ENCODE measurements at places on chromosomes 11 and 22.

GRCh38 chr11:78323363-78323762, 94.3 kb downstream of the GAB2 start:
- DNase-seq, result no peak

GRCh38 chr22:38077595-38077994, 6.4 kb downstream of the SLC16A8 start:
- no peak for DNase-seq

DNA sequence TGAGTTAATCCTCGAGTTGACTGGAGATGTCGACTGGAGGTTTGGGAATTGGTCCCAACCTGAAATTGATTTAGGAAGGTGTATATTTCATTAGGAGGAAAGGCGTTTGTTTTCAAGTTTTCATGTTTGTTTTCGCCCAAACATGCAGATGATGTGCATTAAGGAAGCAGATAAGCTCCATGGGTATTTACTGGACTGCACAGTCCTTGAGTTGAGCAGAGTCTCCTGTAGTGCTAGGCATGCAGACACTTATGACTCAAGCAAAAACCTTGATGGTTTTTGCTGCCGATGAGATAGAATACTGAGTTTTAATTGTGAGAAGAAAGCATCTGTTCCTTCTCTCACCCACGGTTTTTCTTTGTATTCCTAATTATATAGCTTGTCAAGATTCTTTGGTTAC, 27.9 kb downstream of the CABIN1 start:
- no peak for DNase-seq

GRCh38 chr22:33299245-33299956, 241.2 kb upstream of the SYN3 start:
- DNase-seq, result peak; percentile 83

DNA sequence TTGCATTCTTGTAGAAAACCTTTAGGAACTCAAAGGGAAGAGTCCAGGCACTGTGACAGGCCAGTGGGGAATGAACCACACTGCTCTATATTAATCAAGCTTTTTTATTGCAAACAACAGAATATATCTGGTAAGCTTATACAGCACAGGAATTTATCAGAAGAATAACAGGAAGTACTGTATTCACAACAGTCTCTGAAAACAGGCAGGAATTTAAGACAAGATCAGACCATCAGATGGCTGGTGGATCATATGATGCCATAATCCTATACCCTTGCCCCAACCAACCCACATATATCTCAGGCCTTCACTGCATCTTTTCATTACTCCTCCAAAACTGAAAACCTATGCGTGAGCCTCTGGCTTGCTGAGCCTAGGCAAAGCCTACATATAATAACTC, 1.0 kb upstream of the HTATIP2 start:
- no peak for DNase-seq

GRCh38 chr22:19361501-19362103, 69.9 kb downstream of the HIRA start:
- peak; percentile 85 for DNase-seq

DNA sequence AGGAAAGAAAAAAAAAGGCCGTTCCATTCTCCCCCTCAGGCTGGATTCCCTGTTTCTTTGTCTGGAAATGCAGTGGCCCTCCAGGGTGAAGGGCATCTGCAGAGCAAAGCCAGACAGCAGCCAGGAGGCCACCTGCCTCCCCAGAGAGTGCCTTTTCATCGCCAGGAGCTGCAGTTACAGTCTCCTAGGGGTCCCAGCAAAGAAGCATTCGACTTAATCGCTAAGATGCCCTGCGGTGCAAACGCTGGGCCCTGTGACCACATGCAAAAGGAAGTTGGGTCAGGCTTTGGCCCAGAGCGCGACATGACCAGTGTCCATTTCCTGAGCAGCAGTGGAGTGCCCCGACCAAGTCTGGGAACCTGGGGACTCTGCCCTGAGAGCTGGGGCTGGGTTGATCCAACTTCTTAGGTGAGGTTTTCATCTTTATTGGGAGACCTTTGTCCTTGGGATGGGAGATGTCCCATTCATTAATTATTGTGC, 304.6 kb downstream of the OPCML start:
- DNase-seq, result no peak

DNA sequence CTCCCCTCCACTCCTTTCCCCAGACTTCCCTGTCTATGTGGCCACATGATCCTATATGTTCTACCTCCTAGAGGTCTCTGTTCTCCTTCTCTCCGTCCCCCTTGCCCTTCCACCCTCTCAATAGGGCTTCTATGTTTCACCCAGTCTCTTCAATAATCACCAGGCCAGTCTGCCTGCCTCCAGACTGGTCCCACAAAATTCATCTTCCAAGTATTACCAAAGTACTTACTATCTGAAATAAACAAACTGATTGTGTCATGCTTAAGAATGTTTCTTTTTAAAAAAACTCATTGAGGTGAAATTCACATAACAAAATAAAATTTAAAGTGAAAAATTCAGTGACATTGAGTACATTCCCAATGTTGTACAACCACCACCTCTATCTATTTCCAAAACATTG, 44.2 kb downstream of the MTNR1B start:
- no peak for DNase-seq

DNA sequence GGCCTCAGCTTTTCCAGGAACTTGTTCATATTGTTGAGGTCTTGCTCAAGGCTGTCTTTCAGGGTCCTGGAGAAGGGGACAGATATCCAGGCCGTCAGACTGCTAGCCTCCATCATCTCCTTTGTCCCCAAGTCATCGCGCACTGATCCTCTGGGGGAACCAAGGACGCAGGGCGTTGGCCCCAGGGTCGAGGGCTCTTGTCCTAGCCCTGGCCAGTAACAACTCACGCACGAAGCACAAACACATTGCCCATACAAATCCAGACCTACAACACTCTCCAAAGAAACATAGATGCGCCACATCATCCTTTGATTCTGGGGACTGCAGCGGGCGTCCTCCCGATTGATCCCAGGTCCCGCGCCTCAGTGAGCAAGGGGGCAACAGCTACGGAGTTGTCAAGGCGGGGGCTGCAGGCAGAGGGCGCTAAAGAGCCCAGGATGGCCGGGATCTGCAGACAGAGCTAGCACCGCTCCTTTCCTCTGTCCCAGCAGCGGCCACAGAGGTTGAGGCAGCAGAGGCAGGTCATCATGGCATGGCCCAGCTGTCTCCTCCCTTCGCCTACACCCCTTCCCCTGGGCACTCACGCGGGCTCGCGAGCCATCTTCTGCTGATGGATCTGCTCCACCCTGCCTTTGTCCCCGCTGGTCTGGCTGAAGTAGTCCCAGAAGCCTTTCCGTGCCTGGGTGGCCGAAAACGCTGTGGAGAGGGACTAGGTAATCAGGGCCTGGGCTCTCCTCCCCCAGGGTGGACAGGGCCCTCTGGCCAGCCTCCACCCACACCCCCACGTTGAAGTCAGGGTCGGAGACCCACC, 472 bp downstream of the APOA5 start:
- DNase-seq, result peak; percentile 59

DNA sequence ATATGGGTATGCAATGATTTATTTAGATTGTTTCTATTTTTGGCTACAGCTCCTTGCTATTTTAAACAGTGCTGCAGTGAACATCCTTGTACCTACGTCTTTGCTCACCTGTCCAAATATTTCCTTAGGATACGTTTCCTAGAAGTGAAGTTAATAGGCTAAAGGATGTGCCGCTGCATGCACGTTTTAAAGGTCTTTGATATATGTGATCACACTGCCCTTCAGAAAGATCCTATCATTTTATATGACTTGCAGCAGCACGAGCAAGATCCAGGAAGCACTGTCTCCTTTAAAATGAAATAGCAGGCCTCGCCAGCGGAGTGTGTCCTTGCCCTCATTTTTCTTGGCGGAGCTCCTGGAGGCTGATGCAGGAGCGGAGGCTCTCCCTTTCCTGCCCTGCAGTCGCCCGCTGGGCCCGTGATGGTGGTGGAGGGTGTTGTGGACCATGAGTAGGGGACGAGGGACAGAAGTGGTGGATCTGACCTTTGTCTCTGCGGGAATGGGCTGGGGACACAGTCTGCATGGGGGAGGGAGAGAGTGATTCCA, 19.4 kb downstream of the RPS6KA4 start:
- DNase-seq, result no peak

GRCh38 chr11:61049063-61049377, 53.3 kb upstream of the CD5 start:
- DNase-seq, result no peak

- DNase-seq, result no peak
Observed at GRCh38 chr22:49883294-49883640, 29.6 kb downstream of the ZBED4 start.

DNA sequence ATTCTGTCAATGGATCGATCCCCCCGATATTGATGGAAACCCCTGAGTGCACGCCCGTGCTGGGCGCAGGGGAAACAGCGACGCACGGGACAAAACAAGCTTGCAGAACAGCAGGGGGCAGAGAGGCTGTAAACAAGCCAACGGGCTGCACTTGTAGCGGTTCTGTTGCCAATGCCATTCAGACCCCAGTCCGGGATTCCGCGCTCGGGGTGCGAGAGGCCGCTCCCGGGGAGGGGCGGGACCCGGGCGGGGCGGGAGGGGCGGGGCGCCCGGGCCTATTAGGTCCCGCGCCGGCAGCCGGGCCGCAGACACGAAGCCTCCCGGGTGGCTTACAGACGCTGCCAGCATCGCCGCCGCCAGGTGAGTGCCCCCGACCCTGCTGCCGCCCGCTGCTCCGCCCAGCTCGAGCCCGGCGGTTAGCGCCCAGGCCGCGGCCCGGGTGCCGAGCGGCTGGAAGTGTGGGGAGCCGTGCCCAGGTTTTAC, at the start of gene BIK:
Gene BIK, plus strand, starts transcription at position 307 of the 483 bp plus-strand sequence. CDS start 13,273 bp downstream, outside the sequence.
- peak; percentile 35 for DNase-seq

- no peak for DNase-seq
Observed at GRCh38 chr11:118670063-118670462, 9.4 kb downstream of the TREH start.

GRCh38 chr22:44328762-44329161, 16.0 kb upstream of the SHISAL1 start:
- DNase-seq, result no peak

- no peak for DNase-seq
Observed at GRCh38 chr22:41361716-41362310, 19.9 kb upstream of the TEF start.

- no peak for DNase-seq
Observed at GRCh38 chr11:57597916-57598830, 688 bp downstream of the SERPING1 start.

GRCh38 chr11:110505528-110506284, 76.0 kb downstream of the FDX1 start:
- DNase-seq, result no peak

- DNase-seq, result no peak
Observed at GRCh38 chr11:774873-775592, 2.3 kb downstream of the GATD1 start.

GRCh38 chr11:35305670-35306382, 113.5 kb downstream of the SLC1A2 start:
- DNase-seq, result no peak

DNA sequence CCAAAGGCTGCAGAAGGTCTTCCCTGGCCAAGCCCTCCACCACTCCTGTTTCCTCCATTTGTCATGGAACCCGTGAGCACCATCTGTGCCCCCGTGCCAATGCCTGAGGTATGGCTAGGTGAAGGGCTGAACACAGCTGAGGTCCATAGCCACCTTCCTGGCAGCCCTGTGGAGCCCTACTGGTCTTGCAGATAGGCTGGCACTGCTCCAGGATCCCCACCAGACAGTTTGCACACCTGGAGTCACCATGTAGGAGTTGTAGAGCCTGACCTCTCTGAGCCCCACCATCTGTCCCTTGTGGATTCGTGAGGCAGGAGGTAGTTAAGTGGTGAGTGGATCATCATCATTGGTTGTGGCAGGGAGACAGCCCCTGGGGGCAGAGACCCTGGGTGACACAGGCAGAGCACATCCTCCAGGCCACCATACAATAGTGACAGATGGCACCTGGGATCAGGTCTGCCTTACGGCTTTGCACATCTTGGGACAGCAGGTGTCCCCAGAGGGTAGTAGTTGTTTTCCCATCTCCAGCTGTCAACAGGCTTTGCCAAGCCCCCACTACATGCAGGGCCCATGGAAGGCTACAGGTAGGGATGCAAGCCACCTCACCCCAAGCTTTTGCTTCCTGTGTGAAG, 52.5 kb upstream of the SUSD2 start:
- no peak for DNase-seq

GRCh38 chr11:76237914-76238313, 31.6 kb upstream of the WNT11 start:
- no peak for DNase-seq

GRCh38 chr11:8706673-8707432, 24.3 kb downstream of the RPL27A start:
- DNase-seq, result no peak

- no peak for DNase-seq
Observed at GRCh38 chr11:119340335-119341221, at the start of gene C1QTNF5. Gene C1QTNF5 (minus strand): TSS chr11:119340883. CDS start chr11:119340397, 486 bp downstream.

DNA sequence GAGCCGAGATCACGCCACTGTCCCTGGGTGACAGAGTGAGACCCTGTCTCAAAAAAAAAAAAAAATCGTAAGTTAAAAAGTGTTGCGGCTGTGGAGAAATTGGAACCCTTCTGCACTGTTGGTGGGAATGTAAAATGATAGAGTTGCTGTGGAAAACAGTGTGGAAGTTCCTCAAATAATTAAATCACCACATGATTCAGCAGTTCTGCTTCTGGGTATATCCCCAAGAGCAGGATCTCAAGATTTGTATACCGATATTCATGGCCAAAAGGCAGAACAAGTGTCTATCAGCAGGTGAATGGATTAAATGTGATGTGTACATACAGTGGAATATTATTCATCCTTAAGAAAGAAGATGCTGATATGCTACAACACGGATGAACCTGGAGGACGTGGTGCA, 3.8 kb downstream of the SELENOO start:
- no peak for DNase-seq

GRCh38 chr11:120289426-120289825, 35.7 kb upstream of the TLCD5 start:
- no peak for DNase-seq

GRCh38 chr11:29336727-29337575, 679.9 kb downstream of the KCNA4 start:
- DNase-seq, result no peak

- no peak for DNase-seq
Observed at GRCh38 chr11:127997594-127997993, 589.8 kb downstream of the ETS1 start.

GRCh38 chr22:32636884-32637283, 162.3 kb downstream of the FBXO7 start:
- no peak for DNase-seq

- no peak for DNase-seq
Observed at GRCh38 chr11:134342572-134343340, 11.0 kb downstream of the GLB1L2 start.

DNA sequence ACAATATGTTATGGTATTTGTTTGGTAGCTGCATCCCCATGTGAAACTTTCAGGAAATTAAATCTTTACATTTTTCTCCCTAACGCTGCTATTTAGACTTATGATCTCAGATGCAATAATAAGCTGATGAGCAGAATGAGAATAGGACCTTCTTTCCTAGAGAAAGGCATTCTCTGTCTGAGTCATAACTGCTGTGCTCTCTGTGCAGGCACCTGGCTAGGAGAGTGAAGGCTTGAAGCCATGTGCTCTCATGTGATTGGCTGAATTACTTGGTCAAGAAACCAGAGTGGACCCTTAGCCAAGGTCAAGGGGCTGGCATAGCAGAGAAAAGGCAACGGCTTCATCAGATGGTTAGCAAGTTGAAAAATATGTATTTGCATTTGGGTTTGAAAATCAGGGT, 185.0 kb downstream of the ADAMTS15 start:
- DNase-seq, result no peak

GRCh38 chr11:19268909-19269308, 28.2 kb upstream of the E2F8 start:
- DNase-seq, result no peak
